Esophagus squamous epithelium (tissue), 5 donors: ENCODE measurements at places on chromosomes 3 and 15. TPM values are rescaled to one million over a fixed set of nuclear protein-coding genes. Genes with fewer than 3 reads are reported as not detected.

- no peak for DNase-seq
These were observed 7.4 kb downstream of the NDUFAF1 start for GRCh38 chr15:41394924-41395323.

DNA sequence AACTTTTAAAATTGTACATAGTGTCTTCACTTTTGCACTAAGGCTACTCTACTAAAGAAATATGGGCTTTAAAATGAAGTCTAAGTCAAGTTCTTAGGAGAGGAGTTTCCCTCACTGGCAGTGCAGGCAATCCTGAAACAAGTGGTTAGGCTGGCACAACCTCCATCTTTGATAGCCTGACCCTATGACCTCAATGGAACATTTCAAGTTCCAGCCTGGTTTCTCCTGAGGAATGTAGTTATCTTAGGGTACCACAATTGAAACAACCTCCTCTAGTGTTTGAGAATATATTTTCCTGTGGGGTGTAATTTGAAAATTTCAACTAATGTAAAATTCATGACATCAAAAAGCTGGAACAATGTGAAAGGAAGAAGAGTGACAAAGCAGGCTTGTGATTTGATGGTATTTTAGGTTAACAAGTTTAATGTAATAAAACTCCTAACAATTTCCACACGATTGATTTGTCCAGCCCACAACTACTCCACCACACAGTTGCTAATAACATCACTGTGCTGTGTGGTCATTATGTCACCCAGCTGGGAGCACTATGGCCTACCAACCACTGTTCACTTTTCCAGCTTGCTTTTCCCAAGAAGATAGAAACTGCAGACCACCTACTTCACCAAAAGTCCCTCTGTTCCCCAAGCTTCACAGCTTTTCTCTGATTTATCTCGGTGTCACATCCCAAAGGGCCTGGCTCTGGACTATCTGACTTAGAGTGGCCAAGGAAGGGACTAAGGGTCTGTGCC lies 1.8 kb downstream of the WWTR1 start:
- no peak for DNase-seq

GRCh38 chr3:175914785-175915184 lies 1055.7 kb downstream of the NAALADL2 start:
- no peak for DNase-seq

GRCh38 chr3:136142592-136142991 lies 53.5 kb downstream of the MSL2 start:
- no peak for DNase-seq

DNA sequence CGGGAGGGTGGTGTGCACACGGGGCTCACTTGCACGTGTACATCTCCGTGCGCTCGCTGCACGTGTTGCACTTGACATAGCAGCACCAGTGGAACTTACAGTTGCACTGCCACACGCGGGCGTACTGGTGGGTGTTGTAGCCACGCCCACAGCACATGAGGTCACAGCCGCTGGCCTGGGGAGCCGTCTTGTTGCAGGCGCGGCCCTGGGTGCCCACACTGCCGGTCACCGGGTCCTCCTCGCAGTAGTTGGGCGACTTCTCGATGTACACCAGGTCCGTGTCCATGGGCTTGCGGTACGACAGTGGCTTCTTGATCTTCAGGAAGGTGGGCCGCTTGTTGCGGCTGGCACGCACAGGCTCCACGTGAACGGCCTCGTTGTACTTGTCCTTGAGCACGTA lies 61.0 kb downstream of the WNT7A start:
- DNase-seq: no peak

- no peak for DNase-seq
These were observed 597 bp upstream of the GBE1 start for GRCh38 chr3:81761904-81762580.

GRCh38 chr3:187340578-187340977 lies 27.6 kb upstream of the RTP4 start:
- DNase-seq: no peak

DNA sequence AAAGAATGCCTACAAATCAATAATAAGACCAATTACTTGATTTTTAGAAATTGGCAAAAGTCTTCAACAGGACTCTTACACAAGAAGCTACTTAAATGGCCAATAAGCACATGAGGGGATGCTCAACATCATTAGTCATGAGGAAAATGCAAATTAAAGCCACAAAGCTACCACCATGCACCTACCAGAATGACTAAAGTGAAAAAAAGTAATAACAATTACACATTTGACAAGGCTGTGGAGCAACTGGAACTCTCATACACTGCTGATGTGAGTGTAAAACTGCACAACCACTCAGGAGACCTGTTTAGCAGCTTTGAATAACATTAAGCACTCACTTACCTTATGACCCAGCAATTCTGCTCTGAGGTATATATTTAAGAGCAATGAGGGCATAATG lies 68.4 kb downstream of the PPCDC start:
- DNase-seq: no peak

DNA sequence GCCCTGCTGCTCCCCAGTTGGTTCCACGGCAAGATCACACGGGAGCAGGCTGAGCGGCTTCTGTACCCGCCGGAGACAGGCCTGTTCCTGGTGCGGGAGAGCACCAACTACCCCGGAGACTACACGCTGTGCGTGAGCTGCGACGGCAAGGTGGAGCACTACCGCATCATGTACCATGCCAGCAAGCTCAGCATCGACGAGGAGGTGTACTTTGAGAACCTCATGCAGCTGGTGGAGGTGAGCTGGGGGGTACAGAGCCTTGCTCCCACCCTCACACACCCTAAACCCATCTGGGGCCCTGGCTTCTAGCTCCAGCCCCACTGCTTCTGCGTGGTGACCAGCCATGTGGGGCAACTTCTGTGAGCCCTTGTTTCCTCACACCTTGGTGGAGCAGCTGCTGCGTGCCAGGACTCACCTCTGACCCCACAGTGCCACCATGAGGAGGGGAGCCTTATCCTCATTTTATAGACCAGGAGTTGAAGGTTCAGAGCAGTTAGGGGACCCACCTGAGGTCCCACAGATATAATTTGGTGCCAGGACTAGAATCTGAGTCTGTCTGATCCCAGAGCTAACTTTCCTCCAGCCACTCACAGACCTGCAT lies 13.3 kb upstream of the LMAN1L start:
- DNase-seq: no peak

DNA sequence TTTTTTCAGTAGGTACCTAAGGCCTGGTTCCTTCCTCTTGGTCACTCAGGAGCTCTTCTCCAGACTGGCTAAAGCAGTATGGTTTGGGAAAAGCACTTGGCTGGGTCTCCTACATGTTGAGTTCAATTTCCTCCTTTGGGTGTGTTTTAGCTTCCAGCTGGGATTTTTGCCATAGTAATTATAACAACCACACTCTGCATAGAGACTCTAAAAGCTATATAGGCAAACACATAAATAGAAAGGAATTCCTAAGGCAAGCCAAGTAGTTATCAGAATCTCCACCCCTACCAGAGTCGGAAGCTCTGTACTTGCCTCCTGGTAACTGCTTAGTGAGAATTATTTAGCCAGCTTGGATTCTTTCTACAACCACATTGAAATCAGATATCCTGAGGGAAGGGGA lies 48.6 kb downstream of the FOXL2 start:
- no peak for DNase-seq

- DNase-seq: no peak
These were observed 84.6 kb downstream of the MAGI1 start for GRCh38 chr3:65953881-65954733.

Gene ITPKA
- total RNA-seq: not detected

Gene CCR1
- 8.6 TPM for total RNA-seq

Gene FBXO40
- not detected for total RNA-seq

Gene GOLGA8J
- not detected for total RNA-seq
